HFFc6 (cell line): ENCODE measurements at places on chromosomes 4 and X. TPM values are rescaled to one million over a fixed set of nuclear protein-coding genes. Genes with fewer than 3 reads are reported as not detected.
A peak's percentile ranks its signal among the peaks of the same experiment; 100 is the strongest.

- DNase-seq, result no peak
Observed at GRCh38 chr4:92455951-92456350, 152.2 kb downstream of the GRID2 start.

GRCh38 chrX:132636080-132636479 lies 147.2 kb upstream of the MBNL3 start:
- no peak for DNase-seq

GRCh38 chr4:3612281-3612680 lies 80.1 kb upstream of the LRPAP1 start:
- DNase-seq, result no peak

DNA sequence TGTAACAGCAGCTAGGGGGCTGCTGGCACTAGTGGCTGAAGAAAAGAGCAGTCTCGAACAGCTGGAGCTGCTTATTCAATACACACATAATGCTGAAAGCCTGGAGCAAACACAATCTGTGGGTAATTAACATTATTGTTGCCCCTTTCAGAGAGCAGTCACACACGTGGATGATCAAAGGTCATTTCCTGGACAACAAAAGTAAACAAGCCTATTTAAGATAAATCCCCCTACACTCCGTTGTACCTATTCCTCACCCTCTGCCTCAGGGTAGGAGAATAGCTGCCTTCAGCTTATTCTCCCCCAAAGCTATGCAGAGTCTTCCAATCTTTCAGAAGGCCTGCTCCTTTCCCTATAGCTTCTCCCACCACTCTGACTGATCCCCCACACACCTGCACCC lies 803.9 kb downstream of the C4orf33 start:
- DNase-seq, result no peak

Gene TLR1
- total RNA-seq, result not detected in 3 replicates

Gene MANBA
- 37.2 to 61.7 TPM (median 57.9 TPM) in 3 replicates for total RNA-seq

DNA sequence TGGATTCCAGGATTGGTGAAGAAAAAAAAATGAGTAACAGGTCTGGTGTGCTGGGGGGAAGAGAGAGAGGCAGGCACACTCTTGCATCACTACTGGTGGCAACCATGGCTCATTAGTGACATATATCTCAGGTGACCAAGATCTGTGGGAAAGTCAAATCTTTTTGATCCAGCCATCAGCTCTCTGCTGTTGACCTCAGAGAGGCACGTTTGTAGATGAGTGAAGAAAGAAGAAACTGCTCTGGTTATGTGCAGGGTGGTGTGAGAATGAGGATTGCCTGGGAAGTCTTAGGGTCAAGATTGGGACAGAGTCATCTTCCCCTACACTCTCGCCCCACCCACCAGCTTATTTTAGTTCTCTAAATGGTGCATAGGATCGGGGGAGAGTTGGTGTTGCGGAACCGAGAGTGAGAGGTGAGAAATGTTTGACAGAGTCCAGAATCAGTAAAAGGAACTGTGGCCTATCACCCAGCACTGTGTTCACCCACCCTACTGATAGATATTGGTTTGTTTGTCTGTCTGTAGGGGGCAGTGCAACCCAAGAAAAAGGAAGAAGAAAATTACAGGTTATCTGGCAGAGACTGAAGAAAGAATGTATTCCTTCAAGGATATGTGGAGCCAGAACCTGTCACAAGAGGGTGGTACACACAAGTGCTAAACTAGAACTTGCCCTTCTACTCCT lies 21.9 kb downstream of the ARMCX6 start:
- DNase-seq, result peak; percentile 79

Gene USP26
- not detected in 3 replicates for total RNA-seq

Gene APBB2
- total RNA-seq, result 32.4 to 45.2 TPM (median 40.8 TPM) in 3 replicates

DNA sequence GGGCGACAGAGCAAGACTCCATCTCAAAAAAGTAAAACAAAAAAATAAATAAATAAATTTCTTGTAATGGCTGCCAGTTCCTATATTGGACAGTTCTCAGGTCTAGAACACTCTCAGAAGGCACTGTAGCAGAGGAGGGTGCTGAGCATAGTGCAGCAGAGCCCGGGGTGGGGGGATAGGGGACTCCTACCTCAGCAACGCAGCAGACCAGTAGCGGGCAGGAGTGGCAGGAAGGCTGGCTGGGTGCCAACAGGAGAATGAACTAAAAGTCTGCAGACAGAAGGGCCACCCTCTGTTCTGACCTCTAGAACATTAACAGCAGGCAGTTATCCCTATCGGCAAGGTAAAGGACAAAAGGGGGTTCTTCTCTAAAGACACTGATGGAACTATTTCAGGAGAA lies 20.2 kb downstream of the PDK3 start:
- DNase-seq, result no peak

- no peak for DNase-seq
Observed at GRCh38 chr4:181437895-181438294, 805.3 kb upstream of the TENM3 start.

Gene USP17L20
- total RNA-seq, result not detected in 2 replicates

Gene GPR78
- 0.10 to 0.14 TPM (median 0.12 TPM) in 3 replicates for total RNA-seq

DNA sequence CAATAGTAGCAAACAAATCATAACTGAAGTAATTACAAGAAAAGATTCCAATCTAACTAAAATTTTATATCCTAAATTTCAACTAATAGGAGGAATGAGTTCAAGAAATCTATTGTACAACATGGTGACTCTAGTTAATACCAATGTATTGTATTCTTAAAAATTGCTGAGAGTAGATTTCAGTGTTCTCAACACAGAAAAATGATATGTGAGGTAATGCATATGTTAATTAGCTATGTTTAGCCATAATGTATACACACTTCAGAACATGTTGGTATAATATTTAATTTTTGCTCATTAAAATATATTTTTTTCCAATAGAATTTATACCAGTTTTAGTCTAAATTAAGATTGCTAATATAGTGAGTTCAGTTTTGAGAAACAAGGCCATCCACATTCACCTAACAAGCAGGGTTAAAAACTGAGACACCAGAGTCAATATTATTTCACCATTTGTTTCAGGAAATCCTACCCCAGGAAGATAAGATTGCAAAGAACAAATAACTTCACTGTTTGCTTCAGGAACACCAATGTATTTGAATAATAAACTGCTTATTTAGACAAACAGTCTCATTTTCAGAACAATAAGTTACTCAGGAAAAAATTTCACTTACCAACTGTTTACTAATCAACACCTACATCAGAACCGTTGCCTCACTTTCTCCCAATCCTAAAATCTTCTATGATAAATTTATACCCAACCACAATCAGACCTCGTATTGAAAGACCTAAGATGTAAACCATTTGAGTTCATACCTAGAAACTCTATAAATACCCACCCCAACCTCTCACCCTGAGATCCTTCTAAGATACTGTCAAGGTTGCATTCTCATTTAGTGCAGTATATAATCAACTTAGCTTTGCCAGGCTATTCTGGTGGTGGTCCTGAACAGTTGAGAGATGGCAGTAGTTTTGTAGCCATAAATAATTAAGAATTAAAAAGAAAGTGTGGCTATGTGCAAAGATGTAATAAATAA lies 132.8 kb downstream of the MAB21L2 start:
- DNase-seq, result no peak

DNA sequence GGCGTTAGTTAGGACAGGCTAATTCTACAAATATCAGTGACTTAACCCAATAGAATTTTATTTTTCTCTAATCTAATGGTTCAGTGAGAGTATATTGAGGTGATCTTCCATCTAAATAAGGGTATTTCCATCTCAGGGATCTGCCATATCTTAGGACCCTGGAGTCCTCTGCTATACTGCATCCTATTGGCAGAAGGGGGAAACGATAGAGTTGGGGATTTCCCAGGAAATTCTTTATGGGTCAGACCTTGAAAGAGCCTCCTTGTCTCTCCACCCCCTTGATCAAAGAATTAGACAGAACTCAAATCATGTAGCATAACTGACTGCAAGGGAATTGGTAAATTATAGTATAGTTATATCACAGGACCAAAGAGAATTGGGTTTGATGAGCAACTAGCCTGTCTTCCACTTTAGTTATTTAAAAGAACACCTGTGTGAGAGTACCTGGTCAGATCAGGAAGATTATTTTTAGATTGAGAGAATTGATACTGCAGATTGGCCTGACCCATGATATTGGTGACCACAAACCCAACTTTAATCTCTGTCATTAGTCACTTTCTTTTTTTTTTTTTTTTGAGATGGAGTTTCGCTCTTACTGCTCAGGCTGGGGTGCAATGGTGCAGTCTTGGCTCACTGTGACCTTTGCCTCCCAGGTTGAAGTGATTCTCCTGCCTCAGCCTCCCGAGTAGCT lies 25.6 kb downstream of the SMARCA5 start:
- no peak for DNase-seq

GRCh38 chrX:86910027-86910426 lies 607.6 kb upstream of the KLHL4 start:
- DNase-seq, result no peak

DNA sequence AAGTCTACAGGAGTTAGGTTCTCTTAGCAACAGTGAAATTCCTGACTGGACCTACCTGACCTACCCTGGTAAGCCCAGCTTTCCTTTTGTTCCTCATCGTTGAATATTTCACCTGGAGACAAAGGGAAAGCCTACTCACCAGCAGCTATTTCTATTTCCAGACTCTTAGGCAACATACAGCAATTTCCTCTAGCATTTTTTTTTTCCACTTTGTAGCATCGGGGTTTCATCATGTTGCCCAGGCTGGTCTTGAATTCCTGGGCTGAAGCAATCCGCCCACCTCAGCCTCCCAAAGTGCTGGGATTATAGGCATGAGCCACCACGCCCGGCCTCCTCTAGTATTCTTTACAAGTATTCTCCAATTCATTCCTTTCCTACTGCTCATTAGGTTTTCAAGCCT lies 6.8 kb upstream of the S100G start:
- DNase-seq, result peak; percentile 44

DNA sequence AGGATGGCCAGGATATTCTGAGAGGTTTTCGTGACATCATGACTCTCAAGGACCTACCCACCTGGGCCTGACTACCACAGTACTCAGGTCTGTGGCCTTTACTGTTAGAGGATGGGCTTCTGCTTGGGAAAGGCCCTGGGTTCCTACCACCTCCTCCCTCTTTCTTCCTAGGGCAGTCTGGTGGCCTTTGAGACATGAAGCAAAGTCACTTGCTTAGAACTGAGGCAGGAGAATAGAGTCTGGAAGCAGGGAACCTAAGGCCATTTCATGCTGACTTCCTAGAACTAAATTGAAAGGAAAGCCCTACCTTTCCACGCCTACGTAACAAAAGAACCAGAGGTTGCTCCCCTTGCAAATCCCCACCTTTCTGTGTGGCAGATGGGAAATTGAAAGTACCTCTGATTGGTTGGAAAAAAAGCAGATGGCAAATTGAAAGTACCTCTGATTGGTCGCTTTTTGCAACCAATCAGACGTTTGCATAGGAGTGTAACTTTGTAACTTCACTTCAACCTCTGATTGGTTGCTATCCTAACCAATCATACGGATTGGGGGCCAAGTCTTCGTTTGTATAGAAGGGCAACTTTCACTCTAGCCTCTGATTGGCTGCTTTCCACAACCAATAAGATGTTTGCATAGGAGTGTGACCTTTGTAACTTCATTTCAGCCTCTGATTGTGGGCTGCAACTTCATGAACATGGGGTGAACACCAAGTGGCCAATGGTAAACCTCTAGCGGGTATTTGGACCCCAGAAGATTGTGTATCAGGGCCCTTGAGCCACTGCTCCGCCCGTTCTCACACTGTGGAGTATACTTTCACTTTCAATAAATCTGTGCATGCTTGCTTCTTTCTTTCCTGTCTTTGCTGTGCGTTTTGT lies 9.9 kb upstream of the AKAP14 start:
- DNase-seq, result peak; percentile 14

- DNase-seq, result no peak
Observed at GRCh38 chrX:68761086-68761485, 67.7 kb upstream of the EFNB1 start.

- no peak for DNase-seq
Observed at GRCh38 chr4:33411182-33411581, 2691.0 kb downstream of the PCDH7 start.

Gene CCKAR
- not detected in 3 replicates for total RNA-seq

GRCh38 chr4:25991340-25991739 lies 77.3 kb downstream of the SMIM20 start:
- no peak for DNase-seq

- DNase-seq, result no peak
Observed at GRCh38 chrX:106035064-106035463, 3.5 kb downstream of the SERPINA7 start.

DNA sequence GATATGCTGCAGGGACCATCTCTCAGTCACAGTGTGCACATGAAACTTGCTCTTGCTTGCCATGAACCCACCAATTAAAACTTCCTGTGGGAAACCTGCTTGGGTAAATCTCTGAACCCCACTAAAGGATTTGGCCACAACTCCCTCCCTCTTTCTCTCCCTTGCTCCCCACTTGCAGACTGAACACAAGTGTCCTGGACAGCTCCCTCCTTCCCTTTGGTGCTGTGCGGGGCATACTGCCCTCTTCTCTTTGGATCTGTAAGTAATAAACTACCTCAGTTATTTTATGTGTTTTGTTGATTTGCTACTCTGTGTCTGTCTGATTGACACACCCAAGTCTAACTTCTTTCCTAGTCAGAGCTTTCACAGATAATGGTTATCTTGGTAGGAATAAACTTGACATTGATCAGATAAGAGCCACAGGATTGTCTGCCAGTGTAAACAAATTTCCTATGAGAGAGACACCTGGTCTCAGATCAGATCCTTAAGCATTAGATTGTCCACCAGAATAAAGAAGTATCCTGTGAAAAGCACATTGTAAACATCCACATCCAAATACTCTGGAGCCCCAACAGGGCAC lies 41.8 kb downstream of the SULT1E1 start:
- DNase-seq, result no peak

GRCh38 chr4:83558680-83559079 lies 22.8 kb downstream of the GPAT3 start:
- peak; percentile 12 for DNase-seq

- no peak for DNase-seq
Observed at GRCh38 chrX:147962476-147962875, 18.7 kb upstream of the FMR1NB start.

DNA sequence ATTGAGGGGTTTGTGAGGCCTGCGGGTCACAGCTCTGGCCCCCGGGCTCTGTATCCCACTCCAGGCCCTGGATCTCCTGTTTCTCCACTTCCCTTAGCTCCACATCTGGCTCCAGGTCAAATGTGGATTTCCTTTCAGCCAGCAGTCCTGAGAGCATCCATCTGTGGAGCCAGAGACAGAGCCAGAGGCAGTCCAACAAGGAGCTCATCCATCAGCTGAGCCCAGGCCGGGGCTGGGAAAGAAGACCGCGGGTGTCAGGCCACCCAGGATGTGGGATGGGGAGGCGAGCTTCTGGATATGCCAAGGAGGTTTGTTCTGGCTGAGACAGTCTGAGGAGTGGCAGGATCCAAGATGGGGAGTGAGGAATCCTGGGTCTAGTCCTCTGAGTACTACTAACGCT lies 91.7 kb downstream of the EFNB1 start:
- no peak for DNase-seq

- DNase-seq, result peak; percentile 40
Observed at GRCh38 chr4:77006753-77007353, 57.3 kb downstream of the SEPTIN11 start.

GRCh38 chr4:144565527-144566195 lies 80.3 kb upstream of the HHIP start:
- peak; percentile 11 for DNase-seq

Gene APELA
- total RNA-seq, result not detected in 2 replicates

- no peak for DNase-seq
Observed at GRCh38 chr4:142345924-142346323, 500.2 kb downstream of the INPP4B start.

Gene FABP2
- not detected in 3 replicates for total RNA-seq

Gene AVPR2
- not detected in 3 replicates for total RNA-seq
